ENCODE measurements at places on chromosomes 6 and 20.
A peak's percentile ranks its signal among the peaks of the same experiment; 100 is the strongest.

DNA sequence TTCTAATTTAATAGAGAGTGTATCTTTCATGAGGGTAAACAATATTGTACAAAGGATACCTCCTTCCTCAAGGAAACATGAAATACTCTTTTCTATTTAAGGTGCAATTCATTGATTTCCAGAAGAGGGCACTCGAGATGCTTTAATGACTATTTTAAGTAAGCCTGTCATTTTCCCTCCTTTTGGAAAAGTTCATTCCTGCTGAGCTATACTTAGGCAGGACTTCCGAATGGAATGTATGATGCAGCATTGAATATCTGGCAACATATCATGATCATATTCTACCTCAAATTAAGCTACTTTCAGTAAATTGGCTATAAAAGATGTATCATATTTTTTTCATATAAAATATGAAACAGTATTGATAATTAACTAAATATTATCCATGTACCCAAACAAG is 5.0 kb downstream of the DST start:
- DNase-seq, result no peak

GRCh38 chr20:13221673-13222318 is 722 bp downstream of the ISM1 start:
- DNase-seq, result peak; percentile 71

DNA sequence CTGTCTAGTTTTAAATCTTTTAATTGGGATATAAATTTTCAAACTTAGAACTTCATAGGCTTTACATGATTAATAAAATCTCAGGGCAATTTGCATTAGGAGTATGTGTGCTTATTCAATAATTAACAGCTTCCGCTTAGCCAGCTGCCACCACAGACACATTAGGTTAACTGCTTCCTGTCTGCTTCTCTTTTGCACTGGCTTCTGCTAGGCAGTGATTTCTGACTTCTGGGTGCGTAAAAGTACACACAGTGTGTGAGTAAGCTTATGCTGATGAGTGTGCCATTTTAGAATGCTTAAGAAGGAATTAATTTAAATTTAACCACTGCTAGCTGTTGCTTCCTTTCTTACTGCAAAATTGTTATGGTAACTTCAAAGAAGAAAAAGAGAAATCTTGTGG is 73.9 kb downstream of the F13A1 start:
- no peak for DNase-seq

DNA sequence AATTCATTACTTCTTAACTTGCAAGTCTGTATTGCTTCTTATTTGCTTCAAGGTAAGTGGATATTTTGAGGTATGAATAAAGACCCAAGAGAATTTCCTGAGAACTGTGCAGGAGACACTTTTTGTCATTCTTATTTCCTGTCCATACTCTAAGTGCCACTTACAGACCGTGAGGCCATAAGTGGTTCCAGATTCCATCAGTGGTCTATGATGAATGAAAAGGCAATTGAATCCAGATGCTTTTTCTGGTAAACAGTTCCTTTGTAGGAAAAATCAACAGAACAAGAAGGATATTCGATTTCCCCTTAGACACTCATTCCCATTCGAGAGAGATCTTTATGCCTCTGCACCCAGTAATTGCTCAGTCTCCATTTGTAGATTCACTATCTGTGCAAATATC is 58.3 kb upstream of the PDE10A start:
- DNase-seq, result no peak

DNA sequence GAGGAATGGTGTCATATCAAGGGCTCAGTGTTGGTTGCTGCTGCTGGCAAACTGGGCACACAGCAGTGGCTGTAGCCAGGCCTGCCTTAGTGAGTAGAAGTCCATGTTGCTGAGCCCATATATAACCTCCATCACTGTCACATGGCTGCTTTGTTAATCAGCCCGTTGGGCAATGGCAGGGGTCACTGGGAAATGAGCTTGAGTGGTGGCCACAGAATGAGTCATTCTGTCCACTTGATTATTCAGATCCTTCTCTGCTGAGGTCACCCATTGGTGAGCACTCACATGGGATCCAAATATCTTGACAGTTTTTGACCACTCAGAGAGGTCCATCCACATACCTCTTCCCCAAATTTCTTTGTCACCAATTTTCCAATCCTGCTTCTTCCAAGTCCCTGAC is 898.9 kb upstream of the EYS start:
- no peak for DNase-seq

- no peak for DNase-seq
Measured at GRCh38 chr6:159541296-159541695, 151.7 kb downstream of the SOD2 start.

DNA sequence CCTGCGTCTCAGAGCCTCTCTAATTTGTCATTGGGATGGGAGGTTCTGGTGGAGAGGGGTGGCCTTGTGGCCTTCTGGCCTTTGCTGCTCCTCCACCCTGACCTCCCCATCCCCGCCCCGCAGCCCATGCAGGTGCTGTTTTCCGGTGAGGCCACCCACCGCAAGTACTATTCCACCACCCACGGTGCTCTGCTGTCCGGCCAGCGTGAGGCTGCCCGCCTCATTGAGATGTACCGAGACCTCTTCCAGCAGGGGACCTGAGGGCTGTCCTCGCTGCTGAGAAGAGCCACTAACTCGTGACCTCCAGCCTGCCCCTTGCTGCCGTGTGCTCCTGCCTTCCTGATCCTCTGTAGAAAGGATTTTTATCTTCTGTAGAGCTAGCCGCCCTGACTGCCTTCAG is 171.8 kb upstream of the RNF24 start:
- no peak for DNase-seq

DNA sequence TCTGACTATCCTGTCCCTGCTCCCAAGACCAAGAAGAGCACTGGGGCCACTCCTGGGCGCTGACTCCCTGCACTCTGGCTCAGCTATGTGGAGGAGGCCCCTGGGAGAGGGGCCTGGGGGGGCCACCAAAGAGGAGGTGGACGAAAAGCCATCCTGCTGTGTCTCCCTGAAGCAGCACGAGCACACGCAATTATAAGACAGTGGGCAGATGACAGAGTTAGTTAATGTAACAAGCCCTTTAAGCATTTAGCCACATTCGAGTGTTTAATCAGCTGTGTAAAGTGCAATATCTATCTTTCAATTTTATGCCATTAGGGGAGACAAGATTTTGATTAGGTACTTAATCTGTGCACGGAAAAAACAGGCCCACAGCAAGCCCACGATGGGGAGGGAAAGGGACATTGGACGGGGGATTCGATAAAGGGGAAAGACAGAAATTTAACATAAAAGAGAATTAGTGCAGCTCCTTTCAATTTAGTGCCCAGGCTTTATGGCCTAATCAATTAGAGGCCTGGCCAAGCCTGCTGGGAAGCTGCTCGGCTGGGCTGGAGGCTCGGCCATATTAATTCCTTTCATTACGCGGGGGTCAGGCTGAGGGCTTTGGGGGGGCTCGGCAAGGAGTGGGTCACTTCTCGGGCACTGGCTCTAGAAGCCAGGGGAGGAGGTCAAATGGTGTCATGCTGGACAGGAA is 286.2 kb downstream of the DHX35 start:
- no peak for DNase-seq

- no peak for DNase-seq
Measured at GRCh38 chr6:35215665-35216411, 2.1 kb downstream of the SCUBE3 start.

Data from activated CD4-positive, alpha-beta T cell treated with anti-CD3 and anti-CD28 coated beads, Interleukin-2, amount 50 U/mL, for 1 hour (primary cell).